AG09319 (cell line): ENCODE measurements at places on chromosomes 7 and 10.

GRCh38 chr10:123746520-123746919, 80.4 kb downstream of the GPR26 start:
- DNase-seq, result no peak

- no peak for DNase-seq
Measured at GRCh38 chr7:47502240-47502877, 79.6 kb downstream of the TNS3 start.

DNA sequence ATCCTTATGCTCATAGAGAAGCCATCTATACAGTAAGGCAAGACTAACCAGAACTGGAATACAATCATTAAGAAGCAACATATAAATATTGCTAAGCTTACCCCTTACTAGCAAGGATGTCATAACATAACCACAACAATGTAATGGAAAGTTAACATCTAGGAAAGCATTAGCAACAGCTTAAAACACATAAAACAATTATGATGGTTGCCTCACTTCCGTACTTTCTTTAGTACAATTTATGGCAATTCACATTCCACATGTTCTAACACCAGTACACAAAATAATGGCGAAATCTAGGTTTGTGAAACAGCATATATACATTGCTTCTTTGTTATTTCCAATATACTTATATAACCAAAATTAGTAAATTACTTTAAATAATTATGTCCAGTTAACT, 195.0 kb downstream of the AHR start:
- DNase-seq, result no peak

- no peak for DNase-seq
Measured at GRCh38 chr10:85622425-85622824, 744.2 kb downstream of the GRID1 start.

DNA sequence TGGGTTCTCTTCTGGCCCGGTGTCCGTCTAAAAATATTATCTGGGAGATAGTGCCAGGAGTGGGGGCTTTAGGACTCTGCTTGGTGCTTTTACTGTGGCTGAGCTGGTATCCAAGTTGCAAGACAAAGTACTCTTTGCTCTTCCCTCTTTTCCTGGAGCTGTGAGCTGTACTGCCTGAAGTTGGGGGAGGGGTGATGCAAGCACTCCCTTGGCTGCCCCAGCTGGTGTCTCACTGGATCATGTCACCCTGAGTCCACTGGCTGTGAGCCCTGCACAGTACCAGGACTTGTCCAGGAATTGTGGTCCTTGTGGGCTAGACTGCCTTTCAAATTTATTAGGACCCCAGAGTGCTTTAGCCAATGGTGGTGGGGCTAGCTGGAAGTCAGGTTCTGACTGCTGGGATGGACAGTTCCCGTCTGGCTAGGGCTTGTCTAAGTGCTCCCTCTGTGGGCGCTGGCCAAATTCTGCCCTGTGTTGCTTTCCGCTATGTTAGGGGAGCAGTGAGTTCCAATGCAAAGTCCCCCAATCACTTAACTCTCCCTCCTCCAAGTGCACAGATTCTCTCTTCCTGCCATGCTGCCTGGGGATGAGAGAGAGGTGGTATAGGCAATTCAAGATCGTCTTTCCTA, 13.1 kb downstream of the CC2D2B start:
- no peak for DNase-seq

DNA sequence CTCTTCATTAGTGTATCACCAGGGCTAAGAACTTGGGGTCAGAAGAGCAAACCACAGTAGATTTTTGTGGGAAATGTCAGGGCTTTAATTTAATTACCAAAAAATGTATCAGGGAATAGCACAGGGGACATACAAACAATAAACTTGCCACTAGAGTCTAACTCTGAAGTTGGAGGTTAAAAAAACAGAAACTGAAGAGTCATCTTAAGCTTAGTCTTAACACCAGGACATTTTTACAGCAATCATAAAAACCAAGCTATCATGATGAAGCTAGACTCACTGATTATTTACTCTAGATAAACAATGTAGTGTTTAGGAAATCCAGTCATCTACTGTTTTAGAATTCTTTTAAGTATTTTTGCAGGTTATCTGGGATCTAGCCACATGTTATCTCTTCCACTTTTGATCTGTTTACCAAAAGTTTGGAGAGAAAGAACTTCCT, 48.4 kb upstream of the GLI3 start:
- DNase-seq, result no peak

GRCh38 chr7:8305625-8306388, 43.8 kb upstream of the ICA1 start:
- no peak for DNase-seq

DNA sequence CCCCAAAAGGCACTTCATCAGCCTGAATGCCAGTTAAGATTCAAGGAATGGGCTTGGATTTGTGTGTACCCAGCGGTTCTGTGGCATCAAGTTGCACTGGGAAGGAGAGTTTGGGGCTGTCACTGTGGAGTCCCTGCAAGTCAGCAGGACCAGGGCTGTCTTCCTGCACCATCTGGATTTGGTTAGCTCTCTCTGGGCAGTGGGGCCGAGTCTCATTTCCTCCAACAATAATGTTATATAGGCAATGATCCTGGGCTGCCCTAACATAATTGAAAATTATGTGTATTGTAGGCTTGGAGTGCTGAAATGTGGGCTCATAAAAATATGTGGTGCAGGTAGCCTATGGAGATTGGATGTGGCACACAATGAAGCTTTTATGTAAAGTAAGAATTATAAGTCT, 87.2 kb downstream of the TCF7L2 start:
- DNase-seq, result no peak

- no peak for DNase-seq
Measured at GRCh38 chr7:159097661-159098423, 46.8 kb downstream of the VIPR2 start.

GRCh38 chr10:74585231-74586087, 240.9 kb upstream of the KAT6B start:
- DNase-seq, result no peak

DNA sequence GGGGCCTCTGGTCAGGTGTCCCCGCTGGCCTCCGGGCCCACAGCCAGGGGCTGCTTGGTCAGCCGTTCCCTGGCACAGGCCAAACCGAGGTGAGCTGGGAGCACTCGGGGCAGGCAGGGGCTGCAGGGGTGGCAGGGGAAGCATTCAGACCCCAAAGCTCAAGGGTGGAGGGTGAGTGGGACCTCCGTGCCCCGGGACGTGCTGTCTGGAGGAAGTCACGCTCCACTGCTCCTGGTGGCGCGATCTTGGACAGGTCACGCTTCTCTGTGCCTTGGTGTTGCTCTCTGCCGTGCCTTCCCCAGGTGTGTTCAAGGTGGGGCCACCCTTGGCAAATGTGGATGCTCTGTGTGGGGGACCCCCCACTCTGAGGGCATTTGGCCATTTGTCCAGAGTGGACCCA, 24.6 kb upstream of the ELFN1 start:
- no peak for DNase-seq

DNA sequence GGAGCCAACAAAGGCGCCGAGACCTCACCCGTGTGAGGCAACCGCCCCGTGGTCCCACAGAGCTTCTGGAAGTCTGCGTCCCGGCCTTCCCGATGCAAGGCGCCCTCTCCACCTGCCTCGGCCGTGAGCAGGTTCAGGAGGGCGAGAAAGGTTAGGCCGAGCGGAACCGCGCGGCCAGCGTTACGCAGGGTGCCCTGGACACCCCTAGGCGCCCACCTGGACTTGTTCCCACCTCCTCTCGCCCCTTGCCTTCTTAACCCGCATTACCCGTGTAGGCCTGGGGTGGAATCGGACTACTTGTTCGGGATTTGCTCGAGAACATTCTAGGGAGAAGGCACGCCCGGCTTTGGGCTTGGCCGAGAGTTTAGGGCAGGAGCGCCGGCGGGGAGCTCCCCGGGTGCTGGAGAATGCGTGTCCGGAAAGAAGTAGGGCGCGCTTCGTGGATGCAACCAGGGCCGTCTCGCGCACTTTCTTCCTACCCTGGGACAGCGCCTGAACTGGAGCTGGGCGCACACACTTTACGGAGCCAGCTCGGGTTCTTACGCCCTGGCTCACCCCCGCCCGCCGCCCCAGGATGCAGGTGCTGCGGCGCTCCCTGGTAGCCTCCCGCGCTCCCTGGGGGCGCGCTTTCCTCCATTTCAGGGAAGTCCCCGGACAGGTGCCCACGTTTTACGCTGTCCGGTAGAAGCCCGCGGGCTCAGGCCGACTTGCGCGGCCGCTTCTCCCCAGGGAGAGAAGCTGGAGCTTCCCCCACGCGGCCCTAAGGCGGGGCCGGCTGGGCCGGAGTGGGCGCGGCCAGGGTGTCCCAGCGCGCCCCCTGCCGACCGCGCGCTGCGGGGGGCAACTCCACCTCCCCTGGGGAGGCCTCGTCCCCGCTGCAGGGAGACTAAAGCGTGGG, 74.5 kb downstream of the INSIG1 start:
- DNase-seq, result no peak

GRCh38 chr7:92588561-92588960, 1.6 kb downstream of the FAM133B start:
- DNase-seq, result no peak

DNA sequence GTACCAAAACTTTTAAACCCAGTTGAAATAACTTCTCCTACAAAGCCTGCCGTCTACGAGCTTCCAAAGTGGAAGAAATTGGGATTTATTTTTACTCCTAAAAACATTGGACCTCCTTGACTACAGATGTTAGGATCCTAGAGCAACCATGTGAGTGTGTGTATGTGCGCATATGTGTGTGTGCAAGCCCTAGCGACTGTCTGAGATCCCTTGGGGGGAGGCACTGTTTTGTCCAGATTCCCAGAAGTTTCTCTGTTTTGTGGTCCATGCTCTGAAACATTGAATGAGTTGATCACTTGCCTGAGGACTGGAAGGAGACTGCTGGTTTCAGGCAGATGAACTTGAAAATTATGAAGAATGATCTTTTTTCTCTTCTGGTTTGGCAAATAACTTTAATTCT, 312.3 kb upstream of the ZNF32 start:
- no peak for DNase-seq

DNA sequence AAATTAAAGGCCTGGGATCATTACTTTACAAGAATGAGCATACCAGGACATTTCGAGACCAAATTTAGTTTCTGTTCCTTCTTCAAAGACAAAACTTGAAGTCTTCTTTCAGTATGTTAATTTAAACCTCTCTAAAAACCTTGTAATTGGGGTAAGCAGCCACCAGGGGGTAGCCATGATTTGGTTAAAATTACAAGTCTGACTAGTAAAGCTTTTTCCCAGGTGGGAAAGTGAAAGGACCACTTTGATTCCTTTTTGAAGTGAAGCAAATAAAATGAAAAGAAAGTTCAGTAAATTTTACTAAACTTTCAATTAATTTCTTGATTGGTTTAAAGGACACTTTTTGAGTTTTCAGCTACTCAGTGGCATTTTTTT, 294.3 kb downstream of the BBS9 start:
- DNase-seq, result no peak

DNA sequence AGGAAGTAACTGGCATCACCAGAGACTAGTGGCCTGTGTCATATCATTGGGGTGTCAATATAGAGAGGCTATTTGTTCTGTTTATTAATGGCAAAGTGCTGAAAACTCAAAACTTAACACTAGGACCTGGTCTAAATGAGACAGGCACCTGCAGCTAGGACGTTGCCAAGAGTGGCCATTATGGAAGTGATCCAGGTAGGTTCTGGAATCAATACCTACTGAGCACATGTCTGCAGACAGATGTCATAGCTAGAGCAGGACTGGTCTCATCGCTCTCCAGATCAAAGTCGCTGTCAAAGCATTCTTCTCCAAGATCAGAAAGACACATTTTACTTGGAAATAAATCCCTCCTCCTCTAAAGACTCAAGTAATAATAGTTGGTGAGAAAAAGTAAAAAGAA, 40.3 kb downstream of the THNSL1 start:
- no peak for DNase-seq

GRCh38 chr10:74500816-74501215, 325.6 kb upstream of the KAT6B start:
- peak; percentile 31 for DNase-seq

DNA sequence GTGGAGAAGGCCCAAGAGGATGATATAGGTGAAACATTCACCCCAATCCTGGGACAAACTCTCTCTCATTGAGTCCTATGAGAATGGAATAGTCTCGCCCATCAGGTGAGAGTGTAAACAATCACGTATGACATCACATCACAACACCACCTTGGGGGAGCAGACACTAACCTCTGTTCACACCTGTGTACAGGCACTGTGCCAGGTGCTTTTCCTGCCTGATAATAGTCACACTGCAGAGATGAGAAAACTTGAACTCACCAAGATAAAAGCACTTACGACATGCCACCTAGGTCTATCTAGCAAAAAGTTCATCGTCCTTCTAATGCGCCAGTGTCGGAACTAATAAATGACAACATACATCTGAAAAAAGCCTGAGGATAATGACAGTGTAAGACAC, 187.8 kb downstream of the FAM107B start:
- no peak for DNase-seq

- DNase-seq, result no peak
Measured at GRCh38 chr10:50544095-50544856, 79.5 kb downstream of the SGMS1 start.

DNA sequence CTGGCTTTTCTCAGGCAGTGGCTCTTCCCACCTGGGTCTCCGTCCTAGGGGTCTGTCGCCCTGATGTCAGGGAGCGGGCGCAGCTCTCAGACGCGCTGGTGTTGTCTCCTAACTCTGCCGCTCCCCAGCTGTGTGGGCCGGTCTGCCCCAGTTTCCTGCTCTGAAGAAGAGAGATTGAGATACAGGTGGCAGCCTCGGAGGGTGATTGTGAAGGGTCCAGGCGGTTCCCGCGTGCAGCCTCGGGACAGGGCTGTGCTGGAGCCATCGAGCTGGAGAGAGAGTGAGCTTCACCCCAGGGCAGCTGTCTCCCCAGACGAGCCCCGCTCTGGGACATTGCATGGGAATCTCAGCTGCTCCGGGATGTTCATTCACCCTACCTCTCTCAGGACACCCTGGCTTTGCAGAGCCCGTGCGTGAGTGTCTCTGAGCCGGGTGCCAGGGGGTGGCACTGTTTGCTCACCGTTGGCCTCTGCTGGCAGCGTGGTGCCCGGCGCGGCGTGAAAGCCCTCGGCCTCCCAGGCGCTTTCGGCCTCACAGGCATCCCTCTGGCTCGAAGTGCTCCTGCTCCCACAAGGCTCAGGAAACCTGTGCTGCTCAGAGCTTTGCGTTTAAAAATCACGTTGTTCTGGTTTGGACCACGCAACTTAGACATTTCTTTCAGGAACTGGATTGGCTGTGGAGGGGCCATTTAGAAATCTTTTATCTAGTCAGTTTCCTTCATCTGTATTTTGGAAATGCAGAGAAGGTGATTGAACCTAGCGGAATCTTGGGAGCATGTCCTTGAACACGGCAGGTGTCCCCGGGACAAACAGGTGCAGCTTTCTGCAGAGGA, 33.8 kb upstream of the ZFAND2A start:
- no peak for DNase-seq

DNA sequence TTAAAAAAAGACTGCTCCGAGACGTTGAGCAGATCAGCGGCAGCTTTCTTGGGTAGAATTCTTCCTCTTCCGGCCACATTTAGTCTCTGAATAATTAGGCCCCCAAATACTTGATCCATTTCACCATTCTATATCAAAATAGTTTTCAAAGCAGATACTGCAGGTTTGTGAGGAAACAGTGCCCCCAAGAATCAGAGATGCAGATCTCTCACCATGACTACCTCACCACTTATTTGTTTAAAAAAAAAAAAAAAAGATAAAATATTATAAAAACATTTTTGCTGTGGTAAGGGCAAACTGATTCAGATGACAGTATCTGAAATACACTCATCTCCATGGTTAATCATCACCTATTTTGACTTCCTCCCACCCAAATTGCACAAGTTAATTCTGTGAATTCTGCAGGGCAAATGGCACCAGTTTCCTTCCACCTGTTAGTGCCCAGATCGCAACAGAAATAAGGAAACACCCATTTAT, 210.4 kb downstream of the FAM107B start:
- DNase-seq, result no peak
